ENCODE measurements at places on chromosomes 2 and 18. TPM values are rescaled to one million over a fixed set of nuclear protein-coding genes. Genes with fewer than 3 reads are reported as not detected.

GRCh38 chr2:114218383-114218782, 224.1 kb upstream of the DPP10 start:
- H3K27me3 ChIP-seq, result no peaks in the 10 kb centered on the region
- H3K27ac ChIP-seq, result no peak overlapping the region
- DNase-seq, result no peak
- H3K4me1 ChIP-seq, result no peaks in the 10 kb centered on the region
- no peak overlapping the region for H3K4me3 ChIP-seq

GRCh38 chr2:15059870-15060512, 427.5 kb downstream of the LRATD1 start:
- no peaks in the 10 kb centered on the region for H3K36me3 ChIP-seq
- H3K27ac ChIP-seq, result no peak overlapping the region
- no peaks in the 10 kb centered on the region for H3K4me1 ChIP-seq
- DNase-seq, result no peak
- no peaks in the 10 kb centered on the region for H3K27me3 ChIP-seq
- H3K4me3 ChIP-seq, result no peak overlapping the region

The CYP27C1 gene
- total RNA-seq, result not detected

DNA sequence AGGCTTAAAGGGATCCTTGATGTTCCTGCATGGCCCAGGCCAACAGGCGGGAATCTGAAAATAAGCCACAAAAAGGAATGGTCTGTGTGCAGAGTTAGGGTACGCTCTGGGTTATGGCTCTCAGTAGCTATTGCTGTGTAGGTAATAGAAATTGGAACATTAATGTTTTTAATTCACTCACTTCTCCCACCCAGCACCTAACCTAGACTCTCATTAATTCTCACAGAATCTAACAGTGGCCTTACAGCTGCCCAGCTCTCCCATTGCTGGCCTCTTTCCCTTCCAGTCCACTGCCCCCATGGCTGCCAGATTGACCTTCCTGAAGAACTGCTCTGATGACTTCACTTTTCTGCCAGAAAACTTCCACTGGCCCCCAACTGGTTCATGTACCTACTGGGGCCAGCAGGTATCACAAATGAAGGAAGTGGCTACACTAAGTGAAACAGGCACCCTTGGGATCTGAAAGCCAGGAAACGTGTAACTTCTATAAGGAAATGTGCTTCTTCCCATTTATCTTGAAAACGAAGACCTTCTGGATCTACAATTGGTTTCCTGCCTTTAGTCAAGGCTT, 315.2 kb downstream of the STK39 start:
- no peaks in the 10 kb centered on the region for H3K27me3 ChIP-seq
- H3K36me3 ChIP-seq, result no peaks in the 10 kb centered on the region
- no peaks in the 10 kb centered on the region for H3K4me1 ChIP-seq
- H3K27ac ChIP-seq, result no peak overlapping the region
- no peak for DNase-seq

GRCh38 chr2:163759013-163759412, 23.2 kb upstream of the FIGN start:
- H3K27me3 ChIP-seq, result no peaks in the 10 kb centered on the region
- H3K4me1 ChIP-seq, result no peaks in the 10 kb centered on the region
- no peak for DNase-seq

GRCh38 chr2:74856004-74856578, 22.2 kb downstream of the HK2 start:
- no peaks in the 10 kb centered on the region for H3K4me1 ChIP-seq
- H3K36me3 ChIP-seq, result no peaks in the 10 kb centered on the region
- DNase-seq, result no peak

The GCKR gene
- total RNA-seq, result 0.94 TPM

DNA sequence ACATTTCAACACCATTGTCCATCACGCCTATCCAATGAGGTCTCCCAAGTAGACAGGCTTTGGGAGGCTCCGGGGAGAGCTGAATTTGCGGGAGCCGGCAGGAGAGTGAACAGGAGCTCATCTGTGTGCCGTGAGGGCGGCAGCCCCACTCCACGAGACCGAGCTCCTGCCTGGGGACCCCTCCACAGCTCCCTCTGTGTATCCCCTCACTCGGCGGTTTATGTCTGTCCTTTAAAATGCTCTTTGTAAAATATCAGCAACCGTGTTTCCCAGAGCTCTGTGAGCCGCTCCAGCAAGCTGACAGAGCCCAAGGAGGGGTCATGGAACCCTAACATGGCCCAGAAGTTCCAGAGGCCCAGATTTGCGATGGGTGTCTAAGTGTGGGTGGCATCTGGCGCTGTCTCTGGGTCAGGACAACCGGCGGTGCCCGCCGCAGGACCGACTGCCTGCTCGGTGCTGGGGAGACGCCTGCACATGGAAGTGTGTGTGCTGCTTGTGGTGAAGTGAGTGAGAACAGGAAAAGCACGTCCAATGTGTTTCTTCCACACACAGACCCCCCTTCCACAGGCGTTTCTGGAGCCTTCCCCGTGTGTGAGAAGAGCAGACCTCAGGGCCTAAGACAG, 34.8 kb downstream of the SLC66A2 start:
- peaks cover 43% of the 10 kb centered on the region for H3K36me3 ChIP-seq
- H3K27ac ChIP-seq, result no peak overlapping the region
- no peaks in the 10 kb centered on the region for H3K4me1 ChIP-seq
- no peaks in the 10 kb centered on the region for H3K27me3 ChIP-seq
- no peak for DNase-seq

DNA sequence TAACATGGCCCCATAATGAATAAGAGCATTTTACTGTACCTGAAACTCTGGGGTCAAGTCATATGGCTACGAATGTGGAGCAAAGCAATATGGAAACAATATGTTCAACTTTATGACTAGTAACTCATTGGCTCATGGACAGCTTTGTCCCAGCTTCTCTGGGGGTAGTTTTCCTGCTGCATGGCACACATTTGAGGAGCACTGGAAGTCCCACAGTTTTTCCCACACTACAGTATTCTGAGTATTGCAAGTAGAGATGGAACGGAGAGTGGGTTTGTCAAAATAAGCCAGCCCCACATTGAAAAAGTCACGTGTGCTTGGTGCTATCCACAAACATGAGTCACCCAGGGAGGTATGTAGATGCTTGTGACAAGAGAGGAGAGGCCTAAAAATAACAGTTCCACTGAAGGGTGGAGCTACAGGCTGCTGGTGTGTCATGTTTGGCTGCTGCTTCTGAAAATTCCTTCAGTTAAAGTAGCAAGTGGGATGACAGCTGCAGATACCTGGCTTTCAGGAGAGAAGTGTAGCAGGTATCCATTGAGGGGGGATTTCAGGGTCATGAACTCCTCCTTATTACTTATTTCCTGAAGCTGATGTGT, 48.2 kb upstream of the CTAGE1 start:
- no peak overlapping the region for H3K4me3 ChIP-seq
- H3K27me3 ChIP-seq, result no peaks in the 10 kb centered on the region
- H3K36me3 ChIP-seq, result no peaks in the 10 kb centered on the region
- no peak overlapping the region for H3K27ac ChIP-seq

The GALNT13 gene
- 1.6 TPM for total RNA-seq

The FKBP1B gene
- total RNA-seq, result 6.7 TPM

The ACKR3 gene
- 6.3 TPM for total RNA-seq

- H3K4me3 ChIP-seq, result no peak overlapping the region
- no peak overlapping the region for H3K27ac ChIP-seq
- H3K27me3 ChIP-seq, result no peaks in the 10 kb centered on the region
- no peaks in the 10 kb centered on the region for H3K36me3 ChIP-seq
These were observed 184.2 kb upstream of the KLHL29 start for GRCh38 chr2:23200787-23201114.

- H3K27me3 ChIP-seq, result no peaks in the 10 kb centered on the region
- H3K4me1 ChIP-seq, result no peaks in the 10 kb centered on the region
- H3K4me3 ChIP-seq, result no peak overlapping the region
- H3K36me3 ChIP-seq, result no peaks in the 10 kb centered on the region
- H3K27ac ChIP-seq, result no peak overlapping the region
- DNase-seq, result no peak
These were observed 8.7 kb upstream of the HTR2B start for GRCh38 chr2:231133365-231134099.

The DSC1 gene
- not detected for total RNA-seq

DNA sequence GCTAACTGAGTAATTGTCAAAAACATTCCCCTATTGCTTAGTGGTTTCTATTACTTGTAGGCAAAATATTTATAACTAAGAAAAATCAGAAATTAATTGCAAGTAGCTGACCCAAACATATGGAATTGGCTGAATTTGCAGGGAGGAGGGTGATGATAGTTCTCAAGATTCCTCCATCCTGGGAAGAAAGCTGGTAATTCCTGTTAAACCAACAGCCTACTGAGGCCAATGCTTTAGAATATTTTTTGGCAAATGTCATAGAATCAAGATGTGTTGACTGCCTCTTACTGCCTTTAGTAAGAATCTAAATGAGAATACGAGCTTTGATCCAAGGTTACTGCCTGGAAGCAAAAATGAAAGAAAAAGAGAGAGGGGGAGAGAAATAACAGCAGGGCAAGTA, 120.0 kb downstream of the COL6A3 start:
- H3K36me3 ChIP-seq, result no peaks in the 10 kb centered on the region
- H3K27me3 ChIP-seq, result no peaks in the 10 kb centered on the region
- no peak overlapping the region for H3K27ac ChIP-seq
- H3K4me1 ChIP-seq, result peaks cover 3% of the 10 kb centered on the region

DNA sequence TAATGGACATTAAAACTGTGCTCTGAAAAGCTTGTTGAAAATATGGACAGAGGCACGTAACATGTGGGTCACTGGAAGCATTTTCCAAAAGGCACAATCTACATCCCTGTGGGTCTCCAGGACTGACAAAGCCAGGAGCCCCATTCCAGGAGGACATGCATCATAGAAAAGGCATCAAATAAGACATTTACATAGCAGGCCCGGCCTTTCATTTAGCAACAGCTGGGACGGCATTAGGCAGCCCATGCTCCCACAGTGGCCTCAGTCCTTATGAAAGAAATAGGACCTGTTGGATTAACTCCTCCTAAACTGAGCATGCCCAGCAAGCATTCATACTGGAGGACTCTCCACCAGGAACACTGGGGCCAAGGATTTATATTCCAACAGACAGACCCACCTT, 72.2 kb downstream of the TWIST2 start:
- H3K4me1 ChIP-seq, result no peaks in the 10 kb centered on the region
- no peaks in the 10 kb centered on the region for H3K36me3 ChIP-seq
- no peak overlapping the region for H3K27ac ChIP-seq
- H3K4me3 ChIP-seq, result no peak overlapping the region

The DES gene
- 139 TPM for total RNA-seq

- no peak overlapping the region for H3K4me3 ChIP-seq
- no peak for DNase-seq
- no peaks in the 10 kb centered on the region for H3K36me3 ChIP-seq
- no peaks in the 10 kb centered on the region for H3K27me3 ChIP-seq
- peak overlapping the region; percentile 36 for H3K27ac ChIP-seq
- peaks cover 9% of the 10 kb centered on the region for H3K4me1 ChIP-seq
These were observed 388.6 kb upstream of the TNP1 start for GRCh38 chr2:217248312-217248935.

DNA sequence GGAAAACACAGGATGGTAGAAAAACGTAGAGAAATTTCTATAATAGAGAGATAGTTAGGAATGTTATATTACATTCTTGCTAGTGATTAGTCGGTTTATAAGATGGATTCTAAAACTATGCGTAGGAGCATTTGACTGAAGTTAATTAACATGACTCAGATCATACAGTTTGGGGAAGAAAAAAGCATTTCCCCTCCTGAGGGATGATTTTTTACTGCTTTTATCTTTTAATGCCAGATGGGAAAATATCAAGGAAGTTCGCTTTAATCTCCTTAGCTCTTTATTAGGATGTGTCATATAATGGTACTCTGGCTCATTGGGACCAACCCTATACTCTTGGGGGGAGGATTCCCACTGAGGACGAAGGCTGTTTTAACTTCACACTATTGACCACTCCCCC, 502.1 kb downstream of the TGIF1 start:
- no peaks in the 10 kb centered on the region for H3K27me3 ChIP-seq
- DNase-seq, result no peak
- no peak overlapping the region for H3K4me3 ChIP-seq
- no peaks in the 10 kb centered on the region for H3K36me3 ChIP-seq
- no peak overlapping the region for H3K27ac ChIP-seq

Data from Peyer's patch (tissue), 4 donors.